ENCODE measurements at places on chromosomes 6 and 20.

DNA sequence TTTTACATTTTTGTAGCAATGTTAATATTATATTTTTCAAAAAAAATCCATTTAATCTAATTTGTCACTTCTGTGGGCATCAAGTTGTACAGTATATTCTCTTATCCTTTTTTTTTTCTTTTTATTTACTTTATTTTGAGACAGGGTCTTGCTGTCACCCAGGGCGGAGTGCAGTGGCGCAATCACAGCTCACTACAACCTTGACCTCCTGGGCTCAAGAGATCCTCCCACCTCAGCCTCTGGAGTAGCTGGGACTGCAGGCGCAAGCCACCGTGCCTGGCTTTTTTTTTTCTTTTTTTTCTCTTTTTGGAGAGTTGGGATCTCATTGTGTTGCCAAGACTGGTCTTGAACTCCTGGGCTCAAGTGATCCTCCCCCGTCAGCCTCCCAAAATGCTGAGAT, 14.4 kb upstream of the BEND6 start:
- no peak for DNase-seq

DNA sequence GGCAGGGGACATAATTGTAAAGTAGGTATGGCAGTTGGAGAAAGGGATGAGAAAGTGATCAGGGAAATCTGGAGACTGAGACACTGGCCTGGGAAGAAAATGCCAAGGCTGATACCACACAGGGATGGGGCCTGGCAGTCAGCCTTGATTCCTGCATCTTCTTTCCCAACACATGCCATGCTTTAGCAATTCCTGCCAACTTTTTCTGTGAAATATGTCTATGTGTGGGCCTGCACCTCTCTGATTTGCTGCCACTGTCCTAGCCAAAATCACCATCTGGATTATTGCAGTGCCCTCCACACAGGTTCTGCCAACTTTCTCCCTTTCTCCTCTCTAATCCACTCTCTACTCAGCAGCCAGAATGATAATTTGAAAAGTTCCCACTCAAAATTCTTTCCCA, 759.8 kb upstream of the CITED2 start:
- DNase-seq: no peak

DNA sequence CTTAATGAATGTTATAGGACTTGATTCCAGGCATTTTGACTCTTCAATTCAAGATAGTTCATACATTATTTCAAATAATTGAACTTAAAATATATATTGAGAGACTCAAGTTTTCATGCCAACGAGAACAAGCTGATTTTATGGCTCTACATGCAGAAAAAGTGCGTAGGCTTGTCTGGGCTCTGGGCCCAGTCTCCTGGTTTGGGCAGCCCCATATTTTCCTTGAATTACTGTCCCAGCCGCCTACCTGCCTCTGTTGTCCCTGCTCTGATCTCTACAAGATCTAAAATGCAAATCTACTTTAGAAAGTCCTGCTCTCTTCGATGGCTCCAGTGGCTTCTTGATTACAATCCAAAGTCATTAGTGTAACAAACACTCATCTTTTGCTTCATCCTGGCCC, 537.4 kb upstream of the CHD6 start:
- no peak for DNase-seq

- peak; percentile 17 for DNase-seq
Measured at GRCh38 chr6:83215131-83216047, 22.2 kb downstream of the RWDD2A start.

DNA sequence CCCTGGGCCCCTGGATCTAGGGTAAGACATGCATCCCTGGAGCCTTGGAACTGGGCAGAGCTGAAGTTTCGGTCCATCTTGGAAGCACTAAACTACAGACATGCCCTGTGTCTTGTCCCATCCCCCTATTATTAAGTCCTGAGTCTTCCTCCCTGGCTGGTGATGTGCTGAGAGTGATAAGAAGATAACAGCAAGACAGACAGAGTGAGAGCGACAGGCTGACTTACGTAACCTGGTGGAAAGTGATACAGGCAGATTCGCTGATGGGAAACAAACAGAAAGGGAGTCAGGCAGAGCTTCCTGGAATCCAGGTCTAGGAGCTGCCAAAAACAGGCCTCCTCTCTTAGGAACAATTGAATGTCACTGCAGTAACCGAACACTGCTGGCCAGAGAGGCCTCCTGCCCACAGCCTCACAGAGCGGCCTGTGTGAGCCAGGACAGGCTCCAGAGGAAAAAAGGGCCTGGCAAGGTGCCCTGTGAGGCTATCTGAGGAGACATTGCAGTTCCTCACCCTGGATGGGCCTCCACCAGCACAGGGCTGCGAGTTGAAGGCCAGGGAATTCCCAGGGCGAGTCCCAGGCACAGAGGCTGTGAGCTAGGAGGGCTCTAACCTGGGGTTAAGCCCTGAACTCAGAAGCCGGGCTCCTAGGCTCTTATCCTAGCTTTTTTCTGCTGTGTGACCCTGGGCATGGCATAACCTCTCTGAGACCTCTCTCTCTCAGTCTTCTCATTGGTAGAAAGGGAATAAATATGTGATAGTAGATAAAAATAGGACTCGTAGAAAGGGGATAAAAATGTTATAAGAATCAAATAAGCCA, 34.2 kb upstream of the B4GALT5 start:
- DNase-seq: no peak

DNA sequence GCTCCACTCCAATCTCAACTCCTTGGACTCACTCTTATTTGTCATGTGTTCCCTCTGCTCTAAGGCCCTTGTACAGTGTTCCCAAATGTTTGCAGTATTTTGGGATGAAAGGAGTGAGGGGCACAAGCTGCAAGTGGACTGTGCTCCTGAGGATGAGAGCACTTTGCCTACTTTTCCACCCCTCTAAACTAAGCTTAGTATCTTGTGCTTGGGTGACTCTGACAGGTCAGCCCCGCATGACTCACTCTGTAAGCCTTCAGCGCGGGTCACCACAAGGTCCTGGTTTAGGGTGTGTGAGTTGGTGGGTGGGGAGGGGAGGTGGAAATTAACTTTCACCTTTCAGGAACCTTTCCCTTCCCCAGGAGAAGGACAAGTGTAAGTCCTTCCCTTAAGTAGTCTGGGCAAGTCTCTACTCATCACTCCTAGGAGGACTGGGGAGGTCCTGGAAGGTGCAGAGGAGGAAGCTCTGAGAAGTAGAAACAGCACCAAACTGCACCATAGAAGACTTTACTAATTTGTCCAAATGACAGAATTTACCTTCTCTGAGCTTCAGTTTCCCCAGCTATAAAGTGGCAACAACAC, 68.8 kb upstream of the EPB41L1 start:
- no peak for DNase-seq

- no peak for DNase-seq
Measured at GRCh38 chr6:24501914-24502313, 7.1 kb downstream of the ALDH5A1 start.

- DNase-seq: no peak
Measured at GRCh38 chr6:12483712-12484111, 193.6 kb downstream of the EDN1 start.

DNA sequence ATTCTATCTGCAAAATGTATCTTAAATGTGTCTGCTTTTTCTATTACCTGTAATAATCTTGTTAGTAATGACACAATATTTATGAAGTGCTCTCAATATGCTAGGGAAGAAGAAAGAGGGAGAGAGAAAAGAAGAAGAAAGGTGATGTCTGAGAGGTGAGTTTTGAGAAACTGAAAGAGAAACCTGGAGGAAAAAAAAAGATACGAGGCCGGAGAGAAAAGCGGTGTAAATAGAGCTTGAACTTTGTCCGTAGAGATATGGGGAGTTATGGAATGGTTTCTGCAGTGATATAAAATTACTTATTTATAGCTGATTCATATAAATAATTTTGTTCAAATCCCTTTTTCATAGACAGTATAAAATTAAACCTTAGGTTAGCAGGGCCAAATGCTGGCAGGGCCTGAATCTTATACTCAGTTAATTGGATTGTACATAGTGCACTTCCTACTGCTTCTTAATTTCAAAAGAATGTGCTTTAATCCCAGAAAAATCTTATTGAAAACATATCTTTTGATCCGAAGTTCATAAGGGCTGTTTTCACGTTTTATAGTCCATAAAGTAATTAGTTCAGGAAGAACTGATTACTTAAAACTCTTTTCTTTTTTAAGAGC, 43.0 kb downstream of the MYB start:
- no peak for DNase-seq

DNA sequence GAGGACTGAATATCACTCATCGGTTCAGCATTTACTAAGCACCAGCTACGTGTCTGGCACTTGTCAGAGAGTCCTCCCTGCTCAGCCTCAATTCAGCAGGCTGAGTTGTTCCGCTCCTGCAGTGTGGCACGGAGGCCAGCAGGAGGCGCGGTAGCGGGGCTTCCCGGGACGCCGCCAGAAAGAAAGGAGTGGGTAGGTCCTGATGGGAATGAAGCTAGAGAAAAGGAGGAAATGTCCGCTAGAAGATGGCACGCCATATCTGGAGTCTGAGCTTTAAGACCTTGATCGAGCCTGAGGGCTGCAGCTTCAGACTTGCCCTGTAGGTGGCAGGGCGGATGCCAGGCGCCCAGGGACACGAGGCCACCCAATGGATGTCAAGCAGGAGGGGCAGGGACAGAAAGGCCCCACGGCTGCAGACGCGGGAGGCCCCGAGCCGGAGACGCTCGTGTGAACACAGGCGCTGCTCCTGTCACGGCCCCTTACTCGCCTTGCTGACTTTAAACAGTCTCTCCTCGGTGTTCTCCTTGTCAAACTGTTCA, 18.7 kb downstream of the SERPINB6 start:
- peak; percentile 20 for DNase-seq

GRCh38 chr20:33493076-33493766, 3.3 kb downstream of the CBFA2T2 start:
- no peak for DNase-seq

GRCh38 chr20:6919792-6920468, 152.4 kb downstream of the BMP2 start:
- no peak for DNase-seq

DNA sequence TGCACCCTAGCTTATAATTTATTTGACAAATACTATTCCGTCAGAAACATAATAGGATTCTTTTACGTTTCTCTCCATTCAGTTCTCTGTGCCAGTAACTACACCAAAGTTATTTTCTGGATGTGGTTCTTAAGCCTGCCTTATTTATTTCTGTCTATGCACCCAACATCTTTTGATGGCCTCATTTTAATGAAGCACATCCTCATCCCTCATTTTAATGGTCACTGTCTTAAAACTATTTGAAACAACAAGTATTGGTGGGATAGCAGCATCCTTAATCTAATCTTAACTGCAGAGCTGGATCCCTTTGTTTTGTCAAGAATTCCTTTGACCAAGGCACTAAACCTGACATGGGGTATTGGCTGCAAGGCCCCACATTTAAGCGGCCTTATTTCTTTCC, 11.0 kb downstream of the FAM135A start:
- DNase-seq: no peak

DNA sequence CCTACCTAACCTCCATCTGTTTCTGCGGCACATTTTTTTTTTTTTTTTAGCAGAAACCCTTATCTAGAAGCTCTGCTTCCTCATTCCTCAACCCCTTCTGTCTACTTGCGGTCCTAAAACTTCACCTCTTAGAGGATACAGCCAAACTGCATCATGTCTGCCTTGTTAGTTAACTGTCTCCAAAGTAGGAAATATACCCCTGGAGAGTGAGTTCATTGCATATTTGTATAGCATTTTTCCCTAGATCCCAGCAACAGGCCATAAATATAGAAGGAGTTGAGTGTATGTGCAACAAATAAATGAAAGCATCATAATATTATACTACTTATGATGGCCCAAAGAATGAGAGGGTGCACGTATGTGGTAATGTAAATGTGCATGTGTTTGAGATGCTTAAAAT, 1288.6 kb upstream of the GJE1 start:
- no peak for DNase-seq

- no peak for DNase-seq
Measured at GRCh38 chr20:62350629-62351422, 16.3 kb downstream of the LAMA5 start.

DNA sequence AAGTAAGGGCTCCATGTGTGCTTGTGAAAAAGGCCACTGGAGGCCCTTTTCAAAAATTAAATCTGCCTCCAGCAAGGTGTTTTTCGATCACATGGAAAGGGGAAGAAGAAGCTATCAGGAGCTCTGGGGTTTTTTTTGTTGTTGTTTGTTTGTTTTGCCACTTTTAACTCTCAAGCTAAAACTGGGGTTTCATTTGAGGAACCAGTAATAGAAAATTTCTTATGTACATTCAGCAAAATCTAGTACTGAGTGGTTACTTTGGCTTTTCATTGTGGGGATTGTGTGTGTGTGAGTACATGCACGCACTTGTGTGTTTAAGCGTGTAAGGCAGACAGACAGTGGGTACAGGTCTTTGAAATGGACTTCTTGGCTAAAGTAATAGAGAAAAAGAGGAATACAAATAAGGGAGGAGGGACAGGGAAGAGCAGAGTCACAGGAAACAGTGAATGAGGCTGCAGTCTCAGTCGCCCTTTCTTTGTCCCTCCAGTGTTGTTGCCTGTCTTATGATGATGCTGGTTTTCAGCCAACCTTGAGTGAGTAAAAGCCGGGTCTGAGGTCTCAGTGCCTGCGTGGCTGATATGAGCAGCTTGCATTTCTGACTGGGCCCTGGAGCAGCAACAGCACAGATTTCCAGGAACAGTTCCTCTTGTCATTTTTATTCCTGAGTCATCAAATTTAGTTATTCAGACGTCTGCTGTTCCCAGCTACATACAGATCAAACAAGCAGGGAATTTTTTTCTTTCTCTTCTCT, 26.2 kb downstream of the SLC16A10 start:
- no peak for DNase-seq

GRCh38 chr6:100266494-100267401, 198.0 kb downstream of the SIM1 start:
- DNase-seq: no peak

DNA sequence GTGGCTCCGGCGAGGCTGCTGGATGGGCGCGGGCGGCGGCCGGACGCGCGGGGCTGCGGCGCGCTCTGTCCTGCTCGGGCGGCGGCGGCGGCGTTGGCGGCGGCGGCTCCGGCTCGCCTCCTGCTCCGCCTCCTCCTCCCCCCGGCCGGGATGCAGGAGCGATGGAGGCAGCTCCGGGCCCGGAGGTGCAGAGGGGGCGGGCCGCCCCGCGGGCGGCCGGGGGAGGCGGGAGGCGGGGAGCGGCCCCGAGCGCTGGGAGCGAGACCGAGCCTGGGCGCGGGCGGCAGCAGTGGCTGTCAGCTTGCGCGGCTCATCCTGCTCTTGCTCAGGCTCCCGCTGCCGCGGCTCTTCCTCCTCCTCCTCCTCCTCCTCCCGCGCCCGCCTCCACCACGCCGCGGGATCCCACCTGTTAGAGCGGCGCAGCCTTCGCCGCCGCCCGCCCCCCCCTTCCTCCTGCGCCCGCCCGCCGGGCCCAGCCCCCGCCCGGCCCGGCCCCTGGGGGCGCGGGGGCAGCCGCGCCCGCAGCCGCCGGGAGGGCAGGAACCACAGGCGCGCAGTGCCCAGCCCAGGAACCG, at the start of gene NOL4L:
NOL4L (minus strand) TSS at position 323 of the 575 bp plus-strand sequence. CDS start 443 bp downstream, outside the sequence.
- no peak for DNase-seq

All from stimulated activated CD8-positive, alpha-beta memory T cell treated with anti-CD3 and anti-CD28 coated beads, Interleukin-4, amount 100 ng/mL, for 1 hour (primary cell).